Activated CD4-positive, CD25-positive, alpha-beta regulatory T cell treated with anti-CD3 and anti-CD28 coated beads, Interleukin-2, amount 50 U/mL, for 16 hours (primary cell): ENCODE measurements at places on chromosomes 7 and 10.

- DNase-seq = no peak
Measured at GRCh38 chr7:66415659-66416265, 210.6 kb downstream of the TPST1 start.

- DNase-seq = no peak
Measured at GRCh38 chr10:95394161-95394880, 103.5 kb upstream of the PDLIM1 start.

DNA sequence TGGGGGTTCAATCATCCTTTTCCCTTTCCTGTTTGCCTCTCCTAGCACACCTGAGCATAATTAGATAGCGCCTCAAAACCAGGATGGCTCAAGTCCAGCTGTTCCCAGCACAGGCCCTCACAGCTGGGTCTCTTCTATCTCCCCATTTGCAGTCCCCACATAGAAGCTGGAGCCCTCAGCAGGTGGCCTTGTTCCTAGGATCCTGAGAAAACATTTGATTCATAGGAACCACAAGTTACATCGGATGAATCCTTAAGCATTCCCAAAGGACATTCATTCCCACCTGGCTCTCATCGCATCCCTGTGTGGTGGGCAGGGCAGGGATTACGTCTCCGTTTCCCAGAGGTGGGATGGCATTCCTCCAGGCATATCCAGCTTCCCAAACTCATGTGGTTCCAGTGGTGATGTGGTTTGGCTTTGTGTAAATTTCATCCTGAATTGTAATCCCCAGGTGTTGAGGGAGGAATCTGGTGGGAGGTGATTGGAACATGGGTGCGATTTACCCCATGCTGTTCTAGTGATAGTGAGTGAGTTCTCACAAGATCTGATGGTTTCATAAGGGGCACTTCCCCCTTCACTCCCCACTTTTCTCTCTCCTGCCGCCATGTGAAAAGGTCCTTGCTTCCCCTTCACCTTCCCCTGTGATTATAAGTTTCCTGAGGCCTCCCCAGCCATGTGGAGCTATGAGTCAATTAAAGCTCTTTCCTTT, 49.8 kb upstream of the LEP start:
- DNase-seq = no peak

GRCh38 chr10:102781921-102782557, 38.3 kb downstream of the WBP1L start:
- no peak for DNase-seq

GRCh38 chr7:12103948-12104347, 107.1 kb upstream of the TMEM106B start:
- DNase-seq = no peak

DNA sequence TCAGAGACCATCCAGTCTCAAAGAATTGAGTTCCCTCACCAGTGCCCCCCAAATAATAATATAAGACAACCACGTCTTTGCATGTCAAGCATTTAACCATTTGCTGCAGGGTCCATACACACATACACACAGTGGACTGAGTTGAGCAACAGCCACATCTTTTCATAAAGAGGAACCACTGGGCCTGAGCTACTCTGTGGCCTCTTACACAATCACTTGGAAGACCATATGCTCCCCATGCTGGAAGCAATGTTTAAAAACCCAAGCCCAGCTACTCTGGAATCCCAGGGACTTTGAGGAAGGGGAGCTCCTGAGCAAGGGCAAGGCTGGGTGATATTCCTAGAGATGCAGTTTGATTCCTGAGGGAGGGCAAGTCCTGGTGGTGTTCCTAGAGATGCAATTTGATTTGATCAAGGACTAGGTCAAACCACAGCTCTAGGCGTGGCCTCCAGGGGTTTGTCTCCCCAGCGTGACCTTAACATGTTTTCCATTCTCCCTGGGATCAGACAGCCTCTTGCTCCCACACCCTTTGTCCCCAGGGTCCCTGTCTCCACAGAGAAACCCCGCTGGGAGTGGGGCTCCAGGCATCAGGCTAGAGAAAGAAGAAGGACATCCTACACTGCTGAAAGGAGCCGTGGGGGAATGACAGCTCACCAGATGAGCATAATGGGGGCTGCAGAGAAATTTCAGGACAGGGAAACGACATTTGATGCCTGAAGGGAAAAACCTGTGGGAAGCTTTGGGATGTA, 376.2 kb upstream of the MGMT start:
- DNase-seq = no peak

DNA sequence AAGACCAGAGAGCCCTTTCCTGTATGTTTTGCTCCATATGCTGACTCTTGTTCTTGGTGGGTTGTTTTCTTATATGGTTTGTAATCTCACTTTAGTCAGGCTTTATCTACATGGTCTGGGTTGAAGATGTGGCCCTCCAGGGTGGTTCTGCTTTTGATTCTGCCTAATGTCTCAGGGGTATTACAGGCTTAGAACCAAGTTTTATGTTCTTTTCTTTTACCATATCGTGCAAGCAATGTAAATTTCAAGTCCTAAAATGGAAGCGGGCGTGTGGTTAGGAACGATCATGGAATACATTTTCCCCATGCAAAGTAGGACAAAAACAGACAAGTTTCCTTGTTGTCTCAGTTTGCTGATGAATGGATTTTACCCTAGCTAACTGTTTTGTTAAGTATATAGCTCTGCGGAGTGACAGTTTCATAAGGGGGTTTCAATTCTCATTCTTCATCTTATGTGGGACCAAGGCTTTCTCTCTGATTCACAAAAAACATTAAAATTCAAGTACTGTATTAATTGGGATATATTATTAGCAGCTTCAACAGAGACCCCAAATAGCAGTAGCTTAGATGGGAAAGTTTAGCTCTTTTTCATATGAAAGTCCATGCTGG, 58.7 kb downstream of the MTURN start:
- DNase-seq = no peak

DNA sequence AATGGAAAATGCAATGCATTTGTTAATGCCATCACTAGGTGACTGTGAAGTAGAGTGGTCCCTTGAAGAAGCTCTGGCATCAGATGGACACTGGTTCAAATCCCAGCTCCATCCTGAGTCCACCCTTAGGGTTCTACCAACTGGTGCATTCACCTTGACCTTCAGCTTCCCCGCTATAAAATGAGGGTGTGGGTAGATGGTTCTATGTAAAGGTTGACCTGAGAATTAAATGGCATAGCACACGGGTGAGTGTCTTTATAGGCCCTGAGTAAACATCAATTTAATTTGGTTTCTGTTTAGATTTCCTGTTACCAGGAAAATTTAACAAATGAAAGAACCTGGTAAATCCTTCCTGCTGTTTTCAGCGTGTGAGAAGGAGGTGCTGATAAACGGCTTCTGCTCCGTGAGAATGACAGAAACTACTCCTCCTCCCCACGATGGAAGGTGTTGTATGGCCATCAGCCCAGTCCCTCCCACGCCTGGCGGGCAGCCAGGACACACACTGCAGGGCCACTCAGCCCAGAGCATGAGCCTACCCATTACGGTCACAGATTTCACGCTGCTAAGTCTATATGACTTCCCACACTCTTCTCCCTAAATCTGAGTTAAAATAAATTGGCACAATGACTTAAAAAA, 210.1 kb downstream of the TNS3 start:
- DNase-seq = no peak

- DNase-seq = no peak
Measured at GRCh38 chr10:62514079-62514693, 140.0 kb downstream of the ZNF365 start.
